ENCODE measurements at places on chromosomes 16 and 17.
A peak's percentile ranks its signal among the peaks of the same experiment; 100 is the strongest.

GRCh38 chr16:21336231-21336630, 58.1 kb upstream of the CRYM start:
- DNase-seq, result no peak

GRCh38 chr17:2212400-2212981, 91.1 kb downstream of the SMG6 start:
- no peak for DNase-seq

- no peak for DNase-seq
Measured at GRCh38 chr17:74340470-74341023, 14.5 kb downstream of the KIF19 start.

- DNase-seq, result no peak
Measured at GRCh38 chr17:1755252-1755826, 6.5 kb upstream of the SERPINF1 start.

- no peak for DNase-seq
Measured at GRCh38 chr16:60902114-60902513, 1134.1 kb downstream of the CDH8 start.

DNA sequence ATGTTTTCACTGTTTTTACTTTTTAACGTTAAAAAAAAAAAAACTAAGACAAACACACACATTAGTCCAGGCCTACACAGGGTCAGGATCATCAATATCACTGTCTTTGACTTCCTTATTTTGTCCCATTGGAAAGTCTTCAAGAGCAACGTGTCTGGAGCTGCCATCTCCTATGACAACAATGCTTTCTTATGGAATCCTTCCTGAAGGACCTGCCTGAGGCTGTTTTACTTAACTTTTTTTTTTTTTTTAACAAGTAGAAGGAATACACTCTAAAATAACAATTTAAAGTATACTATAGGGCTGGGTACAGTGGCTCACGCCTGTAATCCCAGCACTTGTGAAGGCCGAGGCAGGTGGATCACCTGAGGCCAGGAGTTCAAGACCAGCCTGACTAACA, 71.8 kb upstream of the BCAR1 start:
- DNase-seq, result no peak

DNA sequence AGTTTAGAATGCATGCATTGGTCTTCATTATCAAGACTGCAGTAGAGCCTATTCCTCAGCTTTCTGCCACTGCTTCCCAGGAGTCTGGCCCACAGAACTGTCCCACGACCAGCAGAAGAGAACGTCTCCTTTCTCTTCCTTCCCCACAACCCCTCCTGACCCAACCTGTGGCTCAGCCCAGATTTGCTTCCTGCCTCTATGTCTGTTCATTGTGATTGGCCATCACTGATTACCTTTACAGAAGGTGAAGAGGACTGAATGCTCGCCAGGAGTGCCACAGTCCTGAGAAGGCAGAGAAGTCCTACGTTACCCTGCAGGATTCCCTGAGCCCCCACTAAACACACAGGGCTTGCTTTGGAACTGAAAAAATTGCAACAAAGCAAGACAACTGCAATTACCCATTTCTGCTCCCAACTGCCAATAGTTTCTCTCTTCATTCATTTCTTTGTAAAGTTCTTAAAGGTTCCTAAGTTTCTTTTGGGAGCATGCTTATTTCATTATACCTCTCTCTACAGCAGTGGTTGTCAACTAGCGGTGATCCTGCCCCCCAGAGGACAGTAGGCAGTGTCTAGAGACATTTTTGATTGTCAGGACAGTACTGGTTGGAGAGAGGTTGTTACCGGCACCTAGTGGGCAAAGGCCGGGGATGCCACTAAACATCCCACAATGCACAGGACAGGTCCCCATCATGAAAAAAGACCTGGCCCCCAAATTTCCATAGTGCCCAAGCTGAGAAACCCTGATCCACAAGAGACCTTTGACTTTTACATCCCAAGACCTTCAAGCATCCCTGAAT, 4.5 kb upstream of the NAT9 start:
- peak; percentile 21 for DNase-seq

DNA sequence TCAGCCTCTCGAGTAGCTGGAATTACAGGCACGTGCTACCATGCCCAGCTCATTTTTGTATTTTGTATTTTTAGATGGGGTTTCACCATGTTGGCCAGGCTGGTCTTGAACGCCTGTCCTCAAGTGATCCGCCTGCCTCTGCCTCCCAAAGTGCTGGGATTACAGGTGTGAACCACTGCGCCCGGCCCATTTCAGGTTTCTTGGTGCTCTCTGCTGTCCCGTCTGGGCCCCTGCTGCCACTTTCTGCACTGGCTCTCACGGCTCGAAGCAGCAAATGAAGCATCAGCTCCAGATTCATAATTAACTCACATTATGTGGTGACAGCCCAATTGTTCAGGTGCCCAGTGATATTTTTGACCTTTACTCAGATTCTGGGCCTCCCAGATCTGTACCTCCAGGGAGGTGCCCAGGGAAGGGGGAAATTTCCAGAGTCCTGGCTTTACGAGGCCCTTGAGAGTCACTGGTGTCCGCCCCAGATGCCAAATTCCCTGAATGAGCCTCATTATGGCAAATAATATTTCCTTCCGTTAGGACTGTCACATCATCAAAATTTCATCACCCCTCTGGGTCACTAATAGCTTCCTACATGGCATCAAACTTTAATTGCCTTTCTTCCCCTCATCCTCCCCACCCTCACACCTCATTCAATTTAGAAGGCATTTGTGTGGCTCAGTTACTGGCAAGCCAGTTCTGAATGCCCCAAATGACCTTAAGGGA, 9.0 kb downstream of the SDK2 start:
- DNase-seq, result no peak

DNA sequence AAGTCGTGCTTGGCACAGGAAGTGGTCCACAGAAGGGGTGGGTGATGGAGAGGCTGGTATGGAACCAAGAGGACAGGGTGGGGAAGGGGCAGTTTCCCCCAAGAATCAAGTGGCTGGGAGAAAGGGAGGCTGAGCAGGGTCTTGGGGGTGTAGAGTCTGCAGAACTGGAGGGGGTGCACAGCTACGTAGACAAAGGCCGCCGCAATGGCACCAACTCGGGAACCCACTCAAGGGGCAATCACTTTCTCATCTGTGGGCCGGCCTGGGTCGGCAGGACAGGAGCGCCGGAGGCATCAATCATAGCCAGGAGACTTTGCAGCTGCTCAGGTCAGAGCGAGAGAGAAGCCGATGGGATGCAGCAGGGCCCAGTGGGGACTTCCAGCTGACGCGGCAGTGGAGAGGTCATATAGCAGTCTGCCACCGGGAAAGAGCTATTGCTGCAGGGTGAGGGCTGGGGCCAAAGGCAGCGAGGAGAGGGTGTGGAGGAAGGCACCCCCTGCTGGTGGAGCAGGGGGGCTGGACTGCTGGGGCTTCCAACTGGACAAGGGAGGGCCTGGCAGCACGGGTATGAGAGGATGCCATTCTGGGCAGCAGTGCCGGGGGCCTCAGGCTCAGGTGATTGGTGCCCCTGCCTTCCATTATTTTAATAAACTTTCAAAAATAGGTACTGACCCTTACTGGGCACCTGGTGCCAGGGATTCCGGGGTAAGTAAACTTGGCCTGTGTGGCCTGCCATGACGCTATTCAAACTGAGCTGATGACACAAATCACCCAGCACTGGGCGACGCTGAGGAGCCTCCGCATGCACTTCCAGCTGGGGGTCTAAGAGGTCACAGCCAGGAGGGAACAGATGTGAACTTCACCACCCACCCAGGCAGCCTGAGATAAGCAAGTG, 52.5 kb upstream of the MTSS2 start:
- DNase-seq, result no peak

- DNase-seq, result no peak
Measured at GRCh38 chr17:44759086-44759915, 513 bp downstream of the ADAM11 start.

Measured in T-helper 2 cell (primary cell).